T-helper 22 cell (primary cell): ENCODE measurements at places on chromosomes 2 and 18.

- no peak for DNase-seq
Observed at GRCh38 chr2:108994178-108994577, 5.2 kb upstream of the EDAR start.

- DNase-seq: no peak
Observed at GRCh38 chr2:219213486-219214071, 5.2 kb downstream of the ABCB6 start.

DNA sequence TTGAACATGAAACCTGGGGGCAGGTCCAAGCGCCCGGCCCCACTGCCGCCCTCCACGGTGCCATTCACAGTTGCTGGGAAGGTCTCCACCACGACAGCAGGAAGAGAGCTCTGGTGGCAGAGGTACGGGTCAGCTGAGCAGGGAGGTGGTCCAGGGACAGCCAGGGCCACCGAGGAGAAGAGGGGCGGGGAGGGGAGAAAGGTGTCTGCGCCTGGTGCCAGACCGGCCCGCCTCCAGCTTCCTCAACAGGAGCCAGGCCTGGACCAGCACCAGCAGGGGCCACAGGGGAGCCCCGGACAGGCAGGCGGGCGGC lies 56.2 kb downstream of the BIN1 start:
- DNase-seq: no peak

DNA sequence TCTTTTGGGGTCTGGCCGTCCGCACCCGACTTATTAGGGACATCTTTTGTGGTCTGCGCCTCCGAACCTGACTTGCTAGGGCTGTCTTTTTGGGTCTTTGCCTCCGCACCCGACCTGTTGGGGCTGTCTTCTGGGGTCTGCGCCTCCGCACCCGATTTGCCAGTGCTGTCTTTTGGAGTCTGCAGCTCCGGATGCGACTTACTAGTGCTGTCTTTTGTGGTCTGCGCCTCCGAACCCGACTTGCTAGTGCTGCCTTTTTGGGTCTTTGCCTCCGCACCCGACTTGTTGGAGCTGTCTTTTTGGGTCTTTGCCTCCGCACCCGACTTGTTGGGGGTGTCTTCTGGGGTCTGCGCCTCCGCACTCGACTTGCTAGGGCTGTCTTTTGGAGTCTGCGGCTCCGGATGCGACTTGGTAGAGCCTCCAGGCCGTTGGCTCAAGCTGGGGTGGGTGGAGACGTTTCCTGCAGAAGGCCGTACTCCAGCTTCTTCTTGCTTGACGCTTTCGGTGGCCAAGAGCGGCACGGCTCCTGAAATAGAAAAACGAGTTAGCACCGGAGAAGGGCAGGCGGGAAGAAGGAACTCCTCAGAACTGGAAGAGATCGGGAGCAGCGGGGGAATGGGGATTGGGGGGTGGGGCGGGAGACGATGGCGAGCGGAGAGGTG lies 498 bp downstream of the TGOLN2 start:
- peak; percentile 26 for DNase-seq

GRCh38 chr2:149894226-149894625 lies 306.7 kb upstream of the MMADHC start:
- DNase-seq: no peak

DNA sequence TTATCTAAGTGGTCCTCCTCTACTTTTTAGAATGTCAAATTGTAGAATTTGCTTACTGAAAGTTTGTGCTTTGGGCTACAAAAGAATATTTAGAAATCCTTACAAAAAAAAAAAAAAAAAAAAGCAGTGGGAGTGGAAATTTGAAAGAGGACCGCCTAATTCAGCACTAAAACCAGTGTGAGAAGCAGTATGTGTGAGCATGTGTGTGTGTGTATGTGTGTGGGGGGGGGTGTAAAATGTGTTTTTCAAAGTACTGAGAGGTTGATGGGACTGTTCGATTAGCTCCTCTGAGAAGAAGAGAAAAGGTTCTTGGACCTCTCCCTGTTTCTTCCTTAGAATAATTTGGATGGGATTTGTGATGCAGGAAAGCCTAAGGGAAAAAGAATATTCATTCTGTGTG lies at the start of gene VIT:
Gene VIT, plus strand, starts transcription at position 175 of the 400 bp plus-strand sequence. CDS start 19,664 bp downstream, outside the sequence.
- DNase-seq: no peak

GRCh38 chr2:102187496-102188150 lies 800 bp downstream of the IL1RL2 start:
- DNase-seq: no peak

- no peak for DNase-seq
Observed at GRCh38 chr2:109647636-109648035, 33.5 kb downstream of the SOWAHC start.

GRCh38 chr2:188979187-188980114 lies 5.3 kb downstream of the COL3A1 start:
- no peak for DNase-seq

DNA sequence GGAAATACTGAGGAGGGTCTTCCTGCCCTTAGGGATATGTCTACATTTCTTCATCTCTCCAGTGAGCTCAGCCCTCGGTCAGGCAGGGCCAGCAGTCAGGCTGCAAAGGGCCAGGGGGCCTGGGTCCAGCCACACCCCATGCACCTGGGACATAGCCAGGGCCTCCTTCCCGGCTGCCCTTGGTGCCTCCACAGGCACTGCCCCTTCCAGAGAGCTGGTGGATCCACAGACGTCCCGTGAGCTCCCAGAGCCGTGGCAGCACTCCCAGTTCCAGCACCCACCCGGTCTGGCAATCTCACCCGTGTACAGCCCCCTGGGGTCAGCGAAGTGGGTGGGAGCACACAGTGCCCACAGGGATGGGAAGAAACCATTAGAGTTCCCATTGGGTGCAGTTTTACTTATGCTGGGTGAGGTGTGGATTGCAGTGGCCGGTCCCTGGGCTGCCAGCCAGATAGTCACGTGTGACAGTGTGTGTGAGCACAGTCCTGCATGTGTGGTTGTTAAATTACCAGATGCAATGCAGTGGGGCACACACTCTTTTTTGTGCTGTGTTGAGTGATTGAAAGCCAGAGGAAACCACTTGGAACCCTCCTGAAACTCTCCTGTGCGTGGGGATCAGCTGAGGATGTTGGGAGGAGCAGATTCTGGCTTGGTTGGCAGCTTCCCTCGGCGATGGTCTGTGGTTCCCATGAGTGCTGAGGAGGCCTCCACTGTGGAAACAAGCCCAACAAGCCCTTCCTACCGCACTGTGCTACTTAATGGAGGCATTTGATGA lies 131.0 kb downstream of the SNTG2 start:
- DNase-seq: no peak

DNA sequence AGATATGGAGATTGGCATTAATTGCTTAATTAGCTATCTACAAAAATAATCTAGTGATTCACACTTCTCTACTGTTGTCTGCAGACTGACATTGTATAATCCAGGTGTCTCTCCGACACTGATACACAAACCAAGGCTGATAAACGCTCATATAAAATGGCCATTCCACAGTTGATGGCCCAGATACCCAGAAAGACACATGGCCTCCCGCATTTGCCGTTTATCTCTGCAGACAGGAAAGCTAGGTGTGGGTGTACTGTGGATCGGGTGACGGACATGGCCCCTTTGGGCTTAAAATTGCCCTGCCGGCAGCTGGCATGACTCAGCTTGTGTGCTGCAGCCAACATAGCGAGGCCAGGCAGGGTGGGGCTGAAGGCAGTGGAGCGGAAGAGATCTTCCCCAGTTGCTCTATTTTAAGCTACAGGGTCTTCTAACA lies 18.5 kb downstream of the PMAIP1 start:
- no peak for DNase-seq
